ENCODE measurements at places on chromosomes 12 and 14.

DNA sequence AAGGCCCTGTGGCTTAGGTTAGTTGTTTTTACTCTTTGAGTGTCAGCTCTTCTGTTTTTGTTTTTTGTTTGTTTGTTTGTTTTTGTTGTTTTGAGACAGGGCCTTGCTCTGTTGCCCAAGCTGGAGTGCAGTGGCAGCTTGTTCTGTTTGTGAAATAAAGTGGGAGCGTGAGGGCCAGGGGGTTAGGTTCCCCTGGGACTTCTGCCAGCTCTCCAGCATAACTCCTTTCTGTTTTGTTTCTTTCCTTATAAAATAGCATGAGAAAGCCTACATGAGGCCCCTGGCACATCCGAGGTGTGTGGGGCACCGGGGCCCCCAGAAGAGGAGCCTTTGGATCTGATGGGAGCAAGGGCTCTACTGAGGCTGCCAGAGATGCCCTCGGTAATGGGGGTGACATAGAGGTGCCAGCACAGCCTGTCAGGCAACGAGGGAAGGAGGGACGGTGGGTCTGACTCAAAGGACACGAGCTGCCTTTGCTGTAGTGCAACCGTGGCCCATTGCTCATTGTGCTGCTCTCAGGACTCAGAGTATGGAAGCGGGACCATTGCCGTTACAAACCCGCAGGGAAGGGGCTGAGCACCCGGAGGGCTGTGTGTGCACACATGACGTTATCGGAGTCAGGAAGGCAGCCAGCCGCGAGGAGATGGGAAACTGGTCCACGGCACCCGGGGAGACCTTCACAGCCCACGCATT, 9.1 kb upstream of the SERPINA11 start:
- no peak for DNase-seq

- peak; percentile 30 for DNase-seq
Observed at GRCh38 chr14:24080888-24081738, 9.8 kb downstream of the CPNE6 start.

DNA sequence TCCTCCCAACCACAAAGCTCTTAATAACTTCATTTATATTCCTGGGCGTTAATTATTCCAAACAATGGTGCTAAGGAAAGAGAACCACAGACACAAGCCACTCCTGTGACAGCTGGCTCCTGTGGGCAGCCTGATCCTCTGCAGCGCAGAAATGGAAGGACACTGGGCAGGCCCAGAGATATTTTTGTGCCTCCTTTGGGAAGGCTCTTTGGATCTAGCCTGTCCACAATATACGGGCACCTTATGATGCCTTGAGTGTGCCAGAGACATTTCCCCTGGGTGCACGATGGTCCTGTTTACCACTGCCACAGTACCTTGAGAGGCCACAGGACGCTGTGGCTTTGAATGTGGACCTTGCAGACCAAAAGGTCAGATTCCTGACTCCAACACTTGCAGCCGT, 2.1 kb downstream of the ASB2 start:
- DNase-seq: no peak

DNA sequence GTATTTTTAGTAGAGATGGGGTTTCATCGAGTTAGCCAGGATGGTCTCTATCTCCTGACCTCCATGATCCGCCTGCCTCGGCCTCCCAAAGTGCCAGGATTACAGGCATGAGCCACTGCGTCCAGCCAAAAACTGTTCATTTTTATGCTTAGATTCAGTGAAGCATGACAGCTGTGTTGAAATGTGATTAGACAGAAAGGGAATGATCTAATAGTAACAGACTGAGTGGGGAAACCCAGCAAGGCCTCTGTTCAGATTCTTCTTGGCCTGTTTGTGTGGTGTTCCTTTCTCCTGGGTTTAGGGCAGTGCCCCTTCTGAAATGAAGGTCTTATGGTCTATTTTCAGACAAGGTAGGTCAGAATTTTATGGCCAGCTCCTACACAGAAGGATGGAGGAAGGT, 11.8 kb upstream of the ABCD4 start:
- DNase-seq: no peak

DNA sequence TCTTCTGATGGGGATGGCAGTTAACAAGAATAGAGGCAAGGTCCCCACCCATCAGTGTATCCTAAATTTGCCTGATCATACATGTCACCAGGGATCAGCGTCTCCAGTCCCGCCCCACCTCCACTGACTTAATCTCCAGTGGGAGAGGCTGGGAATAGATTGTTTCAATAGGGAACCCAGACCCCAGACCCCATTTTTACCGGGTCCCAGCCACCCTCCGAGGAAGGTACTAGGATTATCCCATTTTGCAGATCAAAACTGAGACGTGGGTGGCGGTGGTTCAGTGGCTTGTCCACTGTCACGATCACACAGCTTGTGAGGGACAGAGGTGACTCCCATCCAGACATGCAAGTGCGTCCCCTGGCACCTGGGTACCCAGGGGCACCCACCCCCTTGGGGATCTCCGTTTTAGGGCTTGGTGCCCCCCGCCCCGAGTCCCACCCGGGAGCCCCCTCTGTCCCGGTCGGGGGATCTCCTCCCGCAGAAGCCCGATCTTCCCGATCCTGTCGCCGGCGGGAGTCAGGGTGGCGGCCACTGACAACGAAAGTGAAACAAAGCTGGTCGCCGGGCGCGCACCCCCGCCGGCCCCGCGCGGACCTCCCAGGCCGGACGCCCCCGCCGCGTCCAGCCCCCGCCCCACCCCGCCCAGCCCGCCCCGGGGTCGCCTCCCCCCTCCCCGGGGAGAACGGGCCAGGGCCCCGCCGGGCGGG, 523 bp downstream of the WSB2 start:
- DNase-seq: no peak

DNA sequence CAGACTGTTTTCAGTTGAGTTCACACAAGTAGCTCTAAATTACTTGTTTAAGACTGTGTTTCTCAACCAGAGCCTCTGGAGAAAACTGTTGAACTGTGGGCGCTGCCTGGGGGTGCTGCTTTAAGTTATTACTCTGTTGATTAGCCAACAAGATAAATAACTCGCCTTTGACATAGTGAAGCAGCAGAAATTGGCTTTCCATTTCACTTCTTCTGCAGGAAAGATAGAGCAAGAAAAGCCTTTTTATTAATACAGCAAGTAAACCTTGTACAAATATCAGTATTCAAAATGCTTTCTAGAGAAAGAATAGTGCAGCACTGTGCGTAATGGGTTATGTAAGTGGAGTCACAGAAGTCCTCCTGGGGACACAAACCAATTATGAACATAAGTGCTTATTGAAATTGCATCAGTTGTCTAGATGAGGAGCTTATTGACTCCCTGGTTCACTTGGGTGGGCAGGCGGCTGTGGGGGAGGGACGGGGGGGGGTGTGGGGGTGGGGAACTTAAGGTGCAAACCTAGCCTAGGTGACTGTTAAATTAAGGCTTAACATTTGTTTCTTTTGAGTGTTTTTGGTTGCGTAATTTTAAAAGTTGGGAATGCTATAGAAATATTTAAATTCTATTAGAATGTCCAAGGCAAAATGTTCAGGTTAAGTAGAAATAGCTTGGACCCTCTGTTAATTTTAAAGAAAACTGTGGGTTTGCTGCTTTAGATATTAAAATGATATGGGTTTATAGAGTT, 6.3 kb downstream of the FRS2 start:
- no peak for DNase-seq

DNA sequence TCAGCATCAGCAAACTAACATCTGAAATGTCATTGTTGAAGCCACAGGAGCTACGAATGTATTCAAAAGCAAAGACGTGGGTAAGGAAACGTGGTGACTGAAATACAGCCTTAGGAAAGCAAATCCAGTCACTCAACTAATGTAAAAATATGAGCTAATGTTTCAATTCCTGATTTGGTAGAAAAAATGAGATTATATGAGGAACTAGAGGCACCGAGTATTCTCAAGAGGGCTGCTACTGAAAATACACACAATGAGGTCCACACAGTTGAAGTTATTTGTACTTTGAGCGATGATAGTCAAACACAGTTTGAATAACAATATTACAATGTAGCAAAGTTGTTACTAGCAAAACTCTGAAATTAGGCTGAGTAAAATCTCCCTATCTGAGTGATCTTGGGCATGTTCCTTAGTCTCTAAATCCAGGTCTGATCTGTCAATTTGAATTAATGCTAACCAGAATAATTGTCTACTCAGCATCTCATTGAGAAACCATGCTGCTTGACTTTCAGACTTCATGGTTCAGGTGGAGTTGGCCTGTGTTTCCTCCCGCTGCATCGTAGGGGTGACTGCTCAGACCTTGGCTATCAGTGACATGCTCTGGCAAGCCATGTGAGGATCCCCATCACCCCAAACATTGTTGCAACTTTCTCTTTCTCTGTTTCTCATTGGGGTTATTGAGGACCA, 467.1 kb upstream of the SOX5 start:
- no peak for DNase-seq

- no peak for DNase-seq
Observed at GRCh38 chr12:112350593-112351592, 31.3 kb downstream of the HECTD4 start.

DNA sequence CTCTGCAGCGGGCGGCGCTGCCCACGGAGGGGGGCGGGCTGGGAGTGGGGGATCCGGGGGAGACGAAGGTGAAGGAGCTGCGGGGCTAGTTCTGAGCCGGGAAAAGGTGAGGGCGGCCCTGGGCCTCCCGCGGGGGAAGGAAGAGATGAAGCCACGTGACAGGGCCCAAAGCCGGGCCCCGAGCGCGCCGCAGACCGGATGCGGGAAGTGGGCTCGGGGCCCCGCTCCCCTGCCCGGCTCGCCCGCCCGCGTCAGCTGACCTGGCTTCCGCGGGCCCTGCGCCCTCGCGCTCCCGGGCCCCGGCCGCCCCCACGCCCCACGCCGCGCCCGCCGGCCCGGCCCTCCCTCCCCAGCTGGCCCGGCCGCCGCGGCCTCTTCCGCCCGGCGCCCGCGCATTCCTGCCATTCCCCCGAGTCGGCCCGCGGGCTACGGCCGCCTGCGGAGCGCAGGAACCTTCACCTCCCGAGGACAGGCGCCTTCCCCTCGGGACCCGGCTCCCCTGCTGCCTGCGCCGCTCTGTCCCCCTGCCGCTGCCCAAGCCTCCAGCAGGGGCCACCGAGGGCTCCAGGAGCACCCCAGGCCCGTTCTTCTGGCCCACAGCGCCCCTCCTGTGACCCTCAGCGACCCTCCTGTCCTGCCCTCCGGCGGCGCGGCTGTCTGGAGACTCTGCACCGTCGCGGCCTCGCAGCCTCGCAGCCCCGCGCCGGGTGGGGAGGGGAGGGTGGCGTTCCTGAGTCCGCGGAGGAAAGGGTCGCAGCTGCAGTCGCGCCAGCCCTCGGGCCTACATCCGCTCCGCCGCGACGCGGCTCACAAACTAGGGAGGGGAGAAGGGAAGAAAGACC, 20.4 kb downstream of the NINJ2 start:
- DNase-seq: no peak

DNA sequence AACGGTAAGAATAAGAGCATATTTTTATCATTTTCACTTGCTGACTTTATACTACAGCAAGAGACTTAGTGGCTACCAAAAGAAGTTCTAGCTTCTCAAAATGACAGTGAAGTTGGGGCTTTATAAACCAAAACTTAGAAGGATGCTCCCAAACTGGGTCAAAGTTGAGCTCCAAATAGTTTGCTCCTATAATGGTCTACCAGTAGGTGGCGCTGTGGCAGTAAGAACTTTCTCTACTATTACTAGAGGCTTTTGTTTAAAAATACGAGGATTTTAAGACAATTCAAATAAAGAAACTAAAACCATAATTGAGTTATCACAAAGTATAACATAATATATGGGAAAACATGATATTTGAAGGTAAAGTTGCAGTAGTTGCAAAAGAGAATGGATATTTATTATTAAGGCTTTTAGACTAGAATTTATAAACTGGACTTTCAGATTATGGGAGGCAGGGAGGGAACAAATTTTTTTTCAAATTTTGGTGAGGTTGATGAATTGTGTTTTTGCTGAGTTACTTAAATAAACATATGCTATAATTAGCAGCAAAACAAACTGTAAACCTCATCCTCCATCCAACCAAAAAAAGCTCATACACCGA, 75.0 kb downstream of the TGFB3 start:
- DNase-seq: no peak

DNA sequence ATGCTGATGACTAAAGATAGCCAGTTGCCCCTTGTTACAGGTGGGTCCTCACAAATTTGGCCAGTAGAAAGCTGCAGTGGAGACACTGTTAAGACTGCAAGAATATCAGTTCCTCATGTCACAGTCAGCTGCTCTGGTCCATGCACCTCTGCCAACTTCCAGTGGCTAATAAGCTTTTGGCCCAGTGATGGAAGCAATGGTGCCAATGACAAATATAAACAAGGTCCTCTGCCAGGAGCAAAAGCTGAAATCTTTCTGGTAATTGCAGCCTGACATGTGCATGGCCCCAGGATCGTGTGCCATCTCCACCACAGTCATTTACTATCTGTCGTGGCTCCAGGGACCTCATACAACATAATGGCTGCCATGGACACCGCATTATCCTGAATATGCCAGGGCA, 85.4 kb upstream of the TMEM260 start:
- no peak for DNase-seq

- DNase-seq: no peak
Observed at GRCh38 chr12:114686773-114687500, 3.0 kb upstream of the TBX3 start.

DNA sequence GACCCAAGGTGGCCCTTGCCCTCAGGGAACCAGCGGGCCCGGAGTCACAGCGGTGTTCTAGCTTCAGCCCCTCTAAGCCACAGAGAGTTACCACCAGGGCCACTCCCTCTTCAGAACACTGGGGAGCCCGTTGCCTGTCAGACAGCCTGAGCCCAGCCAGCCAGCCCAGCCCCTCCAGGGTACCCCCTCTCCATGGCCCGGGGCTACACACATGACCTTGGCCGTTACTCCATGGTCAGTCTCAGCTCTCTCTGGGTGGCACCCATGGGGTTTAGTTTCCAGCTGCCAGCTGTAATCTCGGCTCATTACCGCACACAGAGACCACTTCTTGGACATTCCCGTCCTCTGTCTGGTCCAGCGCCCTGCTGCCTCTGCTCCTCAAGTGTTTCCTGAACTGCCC, 35.0 kb downstream of the PPP2R5C start:
- DNase-seq: no peak

GRCh38 chr14:23483236-23483854, 13.8 kb downstream of the NGDN start:
- DNase-seq: no peak

GRCh38 chr14:100399052-100399849, 76.1 kb downstream of the SLC25A47 start:
- DNase-seq: no peak

DNA sequence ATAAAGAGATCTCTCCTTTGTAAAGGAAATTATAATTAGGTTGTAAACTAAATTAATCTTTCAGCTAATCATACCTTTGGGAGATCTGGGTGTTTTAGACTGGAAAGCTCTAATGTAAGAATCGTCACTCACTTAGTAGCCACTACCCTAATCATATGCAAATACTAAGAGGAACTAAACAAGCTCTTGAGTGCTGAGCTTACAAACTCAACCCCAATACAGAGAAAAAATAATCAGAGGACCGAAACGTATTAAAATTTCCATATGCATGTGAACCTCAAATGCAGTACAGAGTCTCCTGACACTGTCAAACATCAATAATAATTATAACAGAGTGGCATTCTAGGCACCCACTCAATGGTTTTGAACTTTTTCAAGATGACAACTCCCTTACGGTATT, 235.3 kb upstream of the FOXN3 start:
- DNase-seq: no peak

- DNase-seq: no peak
Observed at GRCh38 chr12:119229205-119229604, 50.5 kb downstream of the HSPB8 start.
